NCI-H1436 treated with DMSO at 0.1 percent for 48 hours (cell line): ENCODE measurements at places on chromosomes 12 and 14.

- no peak for DNase-seq
Observed at GRCh38 chr12:13163868-13164635, 32.5 kb upstream of the EMP1 start.

GRCh38 chr12:115308918-115309317, 624.9 kb upstream of the TBX3 start:
- DNase-seq: no peak

GRCh38 chr12:48691826-48692487, 9.9 kb upstream of the KANSL2 start:
- DNase-seq: no peak

DNA sequence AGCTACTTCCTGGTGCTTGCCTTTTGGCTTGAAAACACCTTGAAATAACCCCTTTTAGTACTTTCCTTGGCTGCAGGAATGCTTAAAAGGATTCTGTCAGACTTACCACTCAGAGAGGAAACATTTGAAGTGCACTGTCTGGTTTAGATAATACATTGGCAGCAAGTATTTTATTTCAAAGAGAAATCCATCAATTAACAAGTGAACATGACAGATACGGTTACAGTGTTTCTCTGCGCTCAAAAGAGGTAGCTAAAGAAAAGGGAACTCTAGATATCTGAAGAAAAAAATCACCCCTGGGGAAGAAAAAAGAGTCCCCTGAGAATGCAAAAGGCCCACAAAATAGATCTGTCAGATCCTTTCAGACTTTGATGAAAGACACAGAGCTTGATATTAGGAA, 421.9 kb downstream of the LRFN5 start:
- no peak for DNase-seq

- DNase-seq: no peak
Observed at GRCh38 chr12:112179341-112179740, 54.0 kb downstream of the TRAFD1 start.

- DNase-seq: no peak
Observed at GRCh38 chr12:701896-702539, 38.8 kb upstream of the NINJ2 start.

DNA sequence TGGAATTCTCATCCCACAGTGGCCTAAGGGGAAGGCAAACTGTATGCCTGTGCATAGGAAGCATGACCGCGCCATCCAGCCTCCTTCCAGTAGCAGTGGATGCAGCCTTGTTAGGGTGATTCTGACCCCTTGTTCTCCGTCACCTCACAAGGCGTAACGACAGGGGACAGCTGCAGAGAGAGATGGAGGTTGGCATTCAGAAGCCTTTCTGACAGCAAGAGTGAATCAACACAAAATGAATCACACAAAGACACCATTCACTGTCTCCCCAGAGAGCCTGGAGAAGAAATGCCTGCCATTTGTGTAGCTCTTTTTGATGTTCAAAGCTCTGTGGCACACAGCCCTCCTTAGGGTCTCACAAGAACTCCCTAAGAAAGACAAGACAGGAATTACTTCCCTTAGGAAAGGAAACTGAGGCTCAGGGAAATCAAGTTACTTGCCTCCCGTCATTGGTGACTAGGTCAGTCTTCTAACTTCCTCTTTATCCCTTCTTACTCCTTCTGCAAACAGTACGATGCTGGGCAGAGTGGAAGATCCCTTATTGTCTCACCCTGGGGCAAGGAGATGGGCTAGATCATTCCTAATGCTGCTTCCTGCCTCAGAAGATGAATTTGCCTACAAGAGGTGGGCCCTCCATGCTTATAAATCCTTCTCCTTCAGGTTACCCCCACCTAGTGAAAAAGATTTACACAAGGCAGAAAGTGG, 280.9 kb downstream of the CACNA1C start:
- DNase-seq: no peak

DNA sequence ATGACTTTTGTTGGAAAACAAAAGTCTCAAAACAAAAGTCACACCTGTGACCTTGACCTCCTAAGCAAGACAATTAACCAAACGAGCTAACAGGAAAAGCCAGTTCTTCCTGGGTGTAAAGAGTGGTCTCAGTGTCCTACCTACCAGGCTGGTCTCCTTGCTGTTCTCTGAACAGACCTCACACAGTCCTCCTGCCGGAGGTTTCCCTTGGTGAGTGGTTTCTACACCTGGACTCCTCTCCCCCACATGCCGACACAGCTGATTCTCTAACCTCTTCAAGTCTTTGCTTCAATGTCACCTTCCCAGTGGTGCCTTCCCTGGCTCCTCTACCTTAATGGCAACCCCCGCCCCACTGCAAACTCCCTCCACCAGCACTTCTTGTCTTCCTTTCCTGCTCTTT, 238.6 kb downstream of the ZFP36L1 start:
- DNase-seq: no peak

DNA sequence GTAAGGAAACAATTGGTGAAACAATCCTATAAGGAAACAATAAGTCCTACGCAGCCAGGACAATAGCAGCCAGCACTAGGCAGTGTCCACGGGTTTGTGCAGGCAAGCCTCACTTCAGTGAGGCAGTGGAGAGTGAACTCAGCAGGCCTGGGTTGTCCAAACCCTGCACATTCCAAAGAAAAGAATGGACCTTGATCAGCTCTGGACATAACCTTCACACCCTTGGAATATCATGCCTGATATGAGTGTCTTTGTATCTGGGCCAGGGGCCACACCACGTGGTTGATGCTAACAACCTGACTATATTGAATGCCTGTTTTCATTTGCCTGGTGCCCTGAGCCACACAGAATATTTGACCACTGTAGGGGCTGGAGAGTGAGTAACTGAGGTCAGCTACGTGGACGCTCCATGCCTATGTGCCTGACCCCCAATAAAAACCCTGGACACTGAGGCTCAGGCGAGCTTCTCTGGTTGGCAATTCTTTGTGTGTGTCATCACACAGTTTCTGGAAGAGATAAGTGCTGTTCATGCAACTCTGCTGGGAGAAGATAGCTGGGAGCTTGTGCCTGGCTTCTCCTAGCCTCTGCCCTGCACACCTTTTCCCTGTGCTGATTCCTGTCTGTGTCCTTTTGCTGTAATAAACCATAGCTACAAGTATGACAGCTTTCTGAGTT, 81.4 kb upstream of the NCOR2 start:
- no peak for DNase-seq

GRCh38 chr12:93181409-93181965, 196.2 kb upstream of the NUDT4 start:
- no peak for DNase-seq

DNA sequence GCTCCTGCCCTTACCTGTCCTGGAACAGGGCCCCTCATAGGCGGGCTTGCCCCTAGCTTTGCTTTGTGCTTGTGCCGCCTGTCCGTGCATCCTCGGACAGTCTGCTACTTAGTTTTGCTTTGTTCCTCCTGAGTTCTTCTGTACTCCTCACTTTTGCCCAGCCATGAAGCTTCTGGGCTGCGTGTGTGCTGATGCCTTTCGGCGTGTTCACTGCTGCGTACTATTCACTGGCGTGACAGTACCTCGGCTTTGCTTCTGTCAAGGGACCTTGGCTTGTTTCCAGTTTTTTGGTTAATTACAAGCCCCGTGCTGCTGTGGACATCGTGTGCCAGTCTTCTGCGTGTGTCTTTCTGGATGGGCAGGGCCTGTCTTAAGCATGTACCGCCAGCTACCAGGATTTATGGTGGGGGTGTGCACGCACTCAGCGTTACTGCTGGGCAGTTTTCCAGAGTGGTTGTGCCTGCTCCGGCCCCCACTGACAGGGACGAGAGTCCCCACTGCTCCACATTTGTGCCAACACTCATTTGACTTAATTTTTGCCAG, 2.5 kb downstream of the PACS2 start:
- no peak for DNase-seq
